Natural killer cell (primary cell): ENCODE measurements at places on chromosomes 5 and 9. TPM values are rescaled to one million over a fixed set of nuclear protein-coding genes. Genes with fewer than 3 reads are reported as not detected.

DNA sequence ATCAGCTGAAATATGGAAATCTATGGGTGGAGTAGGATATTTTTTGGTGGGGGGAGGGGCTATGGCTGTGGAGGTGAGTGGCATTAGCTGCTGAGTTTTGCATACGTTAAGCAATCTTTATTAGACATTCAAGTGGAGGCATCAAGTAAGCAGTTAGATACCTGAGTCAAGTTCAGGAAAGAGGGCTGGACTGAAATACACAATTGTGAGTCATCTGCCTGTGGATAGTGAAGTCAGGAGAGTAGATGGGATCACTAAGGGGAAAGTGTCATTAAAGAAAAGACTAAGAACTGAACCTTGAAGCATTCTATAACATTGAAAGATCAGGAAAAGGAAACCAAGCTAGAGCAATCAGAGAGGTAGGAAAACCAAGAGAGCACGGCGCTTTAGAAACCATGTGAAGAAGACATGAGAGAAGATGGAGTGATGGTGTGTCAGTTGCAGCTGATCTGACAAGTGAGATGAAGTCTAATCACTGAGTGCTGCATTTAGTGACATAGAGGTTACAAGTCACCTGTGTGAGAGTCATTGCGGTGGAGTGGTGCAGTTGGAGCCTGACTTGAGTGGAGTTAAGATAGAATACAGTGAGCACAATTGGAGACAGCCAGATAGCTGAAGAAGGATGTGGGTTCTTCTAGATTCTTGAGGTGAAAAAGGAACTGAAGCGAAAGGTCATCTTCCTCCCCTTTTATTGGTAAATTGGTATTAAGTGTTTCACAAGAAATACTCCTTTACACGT lies 88.7 kb downstream of the PIP5K1B start:
- H3K27ac ChIP-seq: no peak overlapping the region
- no peaks in the 10 kb centered on the region for H3K27me3 ChIP-seq
- H3K4me3 ChIP-seq: no peak overlapping the region
- no peak for DNase-seq
- H3K4me1 ChIP-seq: no peaks in the 10 kb centered on the region

DNA sequence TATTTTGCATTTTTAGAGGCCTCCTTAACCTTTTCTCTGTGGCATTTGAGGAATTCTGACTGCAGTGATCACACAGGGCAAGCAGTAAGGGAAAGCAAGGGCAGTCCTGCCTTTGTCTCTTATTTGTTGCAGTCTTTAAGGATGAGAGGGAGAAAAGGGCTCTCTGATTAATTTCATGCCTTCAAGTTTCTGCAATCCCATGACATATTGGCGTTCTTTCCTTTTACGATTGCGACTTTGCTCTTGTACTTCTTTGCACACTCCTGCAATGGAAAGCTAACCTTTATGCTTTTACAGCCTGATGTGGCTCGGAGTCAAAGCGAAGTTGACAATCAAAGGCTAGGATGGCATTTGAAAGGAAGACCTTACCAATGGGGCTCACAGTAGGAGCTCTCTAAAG lies 698.4 kb downstream of the DNAH5 start:
- no peak for DNase-seq
- H3K4me3 ChIP-seq: no peak overlapping the region
- no peak overlapping the region for H3K27ac ChIP-seq
- no peaks in the 10 kb centered on the region for H3K27me3 ChIP-seq
- no peaks in the 10 kb centered on the region for H3K4me1 ChIP-seq

The ZNF483 gene
- 7.4 TPM for total RNA-seq

- no peak overlapping the region for H3K27ac ChIP-seq
- no peak overlapping the region for H3K4me3 ChIP-seq
- DNase-seq: no peak
Observed at GRCh38 chr5:84647581-84647980, 262.9 kb upstream of the EDIL3 start.

DNA sequence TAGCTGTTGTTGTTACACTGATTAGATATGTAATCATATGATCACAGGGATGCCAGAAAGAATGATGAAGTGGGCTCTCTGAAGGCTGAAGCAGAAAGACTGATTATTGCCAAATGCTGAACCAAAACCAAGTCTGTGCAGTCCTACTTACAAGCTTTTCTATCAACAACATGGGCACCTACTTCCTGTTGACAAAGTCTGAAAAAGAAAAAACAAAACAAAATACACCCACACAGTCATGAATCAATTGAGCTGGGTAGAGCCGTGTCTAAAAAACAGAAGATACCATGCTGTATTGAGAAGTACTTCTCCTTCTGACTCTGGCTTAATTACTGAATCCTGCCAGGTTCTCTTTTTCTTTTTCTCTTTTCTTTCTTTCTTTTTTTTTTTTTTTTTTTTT lies 363.4 kb downstream of the RAB3C start:
- no peak overlapping the region for H3K27ac ChIP-seq
- H3K36me3 ChIP-seq: no peaks in the 10 kb centered on the region
- H3K4me3 ChIP-seq: no peak overlapping the region
- H3K27me3 ChIP-seq: no peaks in the 10 kb centered on the region
- no peaks in the 10 kb centered on the region for H3K4me1 ChIP-seq
- no peak for DNase-seq

The RMI1 gene
- total RNA-seq: 3.0 TPM

- no peaks in the 10 kb centered on the region for H3K4me1 ChIP-seq
- no peak overlapping the region for H3K27ac ChIP-seq
- H3K36me3 ChIP-seq: no peaks in the 10 kb centered on the region
- no peaks in the 10 kb centered on the region for H3K27me3 ChIP-seq
Observed at GRCh38 chr9:98652302-98652701, 56.4 kb downstream of the GABBR2 start.

The OBP2B gene
- total RNA-seq: not detected

DNA sequence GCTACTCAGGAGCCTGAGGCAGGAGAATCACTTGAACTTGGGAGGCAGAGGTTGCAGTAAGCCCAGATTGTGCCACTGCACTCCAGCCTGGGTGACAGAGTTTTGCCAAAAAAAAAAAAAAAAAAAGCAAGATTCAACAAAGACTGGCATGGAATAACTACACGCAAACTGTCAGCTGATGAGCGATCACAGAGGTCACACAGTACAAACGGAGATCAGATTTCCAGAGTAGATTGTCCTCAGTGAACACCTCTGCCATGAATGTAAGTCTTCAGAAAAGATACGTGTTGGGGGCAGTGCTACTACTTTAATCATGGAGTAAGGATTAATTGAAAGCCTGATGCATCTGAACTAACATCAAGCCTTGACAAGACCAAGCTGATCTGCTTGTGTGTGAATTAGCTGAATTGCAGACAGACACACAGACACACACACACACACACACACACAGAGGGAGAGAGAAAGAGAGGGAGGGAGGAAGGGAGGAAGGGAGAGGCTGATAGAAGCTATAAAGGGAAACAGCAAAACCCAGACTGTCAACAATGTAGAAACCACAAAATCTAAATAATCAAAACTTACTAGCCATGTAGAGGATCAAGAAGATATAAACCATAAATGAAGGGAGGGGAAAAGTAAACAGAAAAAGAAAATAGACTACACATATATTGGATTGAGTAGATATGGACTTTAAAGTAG lies 222.9 kb upstream of the ZNF462 start:
- H3K27ac ChIP-seq: no peak overlapping the region
- H3K4me1 ChIP-seq: no peaks in the 10 kb centered on the region
- H3K27me3 ChIP-seq: no peaks in the 10 kb centered on the region

The SMIM27 gene
- 17.7 TPM for total RNA-seq

The CMYA5 gene
- 0.93 TPM for total RNA-seq

GRCh38 chr5:54895816-54896341 lies 89.5 kb downstream of the ESM1 start:
- peaks cover 2% of the 10 kb centered on the region for H3K27me3 ChIP-seq
- no peaks in the 10 kb centered on the region for H3K36me3 ChIP-seq
- no peaks in the 10 kb centered on the region for H3K4me1 ChIP-seq
- no peak overlapping the region for H3K4me3 ChIP-seq
- DNase-seq: no peak

- no peak overlapping the region for H3K4me3 ChIP-seq
- H3K27me3 ChIP-seq: no peaks in the 10 kb centered on the region
Observed at GRCh38 chr5:163916376-163916775, 411.0 kb downstream of the MAT2B start.

The CDKN2A gene
- 3.5 TPM for total RNA-seq

The TMC1 gene
- not detected for total RNA-seq

The SLC36A3 gene
- not detected for total RNA-seq

- no peak overlapping the region for H3K4me3 ChIP-seq
- no peaks in the 10 kb centered on the region for H3K27me3 ChIP-seq
- DNase-seq: no peak
- peaks cover 20% of the 10 kb centered on the region for H3K4me1 ChIP-seq
Observed at GRCh38 chr5:10704949-10705621, 55.9 kb downstream of the DAP start.

The NME5 gene
- not detected for total RNA-seq

- no peaks in the 10 kb centered on the region for H3K27me3 ChIP-seq
- no peaks in the 10 kb centered on the region for H3K4me1 ChIP-seq
- no peak overlapping the region for H3K27ac ChIP-seq
- DNase-seq: no peak
- no peaks in the 10 kb centered on the region for H3K36me3 ChIP-seq
Observed at GRCh38 chr5:60340326-60340725, 359.6 kb downstream of the DEPDC1B start.

GRCh38 chr5:147234239-147234824 lies 494 bp upstream of the STK32A start:
- no peak overlapping the region for H3K27ac ChIP-seq
- H3K4me1 ChIP-seq: peaks cover 7% of the 10 kb centered on the region
- no peaks in the 10 kb centered on the region for H3K36me3 ChIP-seq
- no peak for DNase-seq
- no peak overlapping the region for H3K4me3 ChIP-seq
- peaks cover 13% of the 10 kb centered on the region for H3K27me3 ChIP-seq

DNA sequence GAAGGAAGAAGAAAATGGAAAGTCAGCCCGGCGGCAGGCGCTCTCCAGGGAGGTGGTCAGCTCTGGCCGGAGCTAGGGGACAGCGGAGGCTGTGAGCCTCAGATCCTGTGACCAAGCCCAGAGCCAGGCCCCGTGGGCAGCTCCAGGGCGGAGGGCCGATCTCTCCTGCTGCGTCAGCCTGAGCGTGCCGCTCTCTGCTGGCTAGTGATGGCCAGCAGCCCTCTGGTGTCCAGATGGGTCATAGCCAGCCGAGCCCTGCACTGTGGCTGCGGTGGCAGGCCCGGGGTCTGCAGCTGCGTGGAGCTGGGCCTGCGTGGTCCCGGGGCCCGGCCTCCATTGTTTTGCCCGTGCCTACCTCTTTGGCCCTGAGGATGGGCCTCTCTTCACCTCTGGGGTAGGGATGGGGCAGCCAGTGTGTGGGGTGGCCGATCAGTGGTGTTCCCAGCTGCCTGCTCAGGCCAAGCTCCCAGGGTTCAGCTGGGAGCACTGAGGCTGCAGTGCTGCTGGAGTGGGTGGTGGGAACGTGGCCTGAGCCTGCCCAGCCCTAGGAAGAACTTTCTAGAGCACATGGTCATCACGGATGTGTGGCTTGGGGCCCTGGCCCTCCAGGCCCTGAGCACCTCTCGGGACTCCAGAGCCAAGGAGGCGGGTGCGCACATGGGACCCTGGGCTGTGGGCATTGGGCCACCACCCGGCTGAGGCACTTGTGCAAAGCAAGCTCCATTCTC lies 17.1 kb upstream of the NRARP start:
- no peak overlapping the region for H3K4me3 ChIP-seq
- peaks cover 5% of the 10 kb centered on the region for H3K27me3 ChIP-seq
- no peak for DNase-seq
- no peak overlapping the region for H3K27ac ChIP-seq
- peaks cover 34% of the 10 kb centered on the region for H3K4me1 ChIP-seq

GRCh38 chr9:127664678-127665507 lies 41.9 kb upstream of the CFAP157 start:
- no peak for DNase-seq
- no peaks in the 10 kb centered on the region for H3K36me3 ChIP-seq
- no peak overlapping the region for H3K4me3 ChIP-seq
- no peak overlapping the region for H3K27ac ChIP-seq
- H3K27me3 ChIP-seq: no peaks in the 10 kb centered on the region

- no peak for DNase-seq
- H3K27ac ChIP-seq: no peak overlapping the region
- H3K4me1 ChIP-seq: peaks cover 3% of the 10 kb centered on the region
- no peak overlapping the region for H3K4me3 ChIP-seq
- H3K27me3 ChIP-seq: no peaks in the 10 kb centered on the region
Observed at GRCh38 chr5:135135530-135136226, 101.7 kb upstream of the PITX1 start.

DNA sequence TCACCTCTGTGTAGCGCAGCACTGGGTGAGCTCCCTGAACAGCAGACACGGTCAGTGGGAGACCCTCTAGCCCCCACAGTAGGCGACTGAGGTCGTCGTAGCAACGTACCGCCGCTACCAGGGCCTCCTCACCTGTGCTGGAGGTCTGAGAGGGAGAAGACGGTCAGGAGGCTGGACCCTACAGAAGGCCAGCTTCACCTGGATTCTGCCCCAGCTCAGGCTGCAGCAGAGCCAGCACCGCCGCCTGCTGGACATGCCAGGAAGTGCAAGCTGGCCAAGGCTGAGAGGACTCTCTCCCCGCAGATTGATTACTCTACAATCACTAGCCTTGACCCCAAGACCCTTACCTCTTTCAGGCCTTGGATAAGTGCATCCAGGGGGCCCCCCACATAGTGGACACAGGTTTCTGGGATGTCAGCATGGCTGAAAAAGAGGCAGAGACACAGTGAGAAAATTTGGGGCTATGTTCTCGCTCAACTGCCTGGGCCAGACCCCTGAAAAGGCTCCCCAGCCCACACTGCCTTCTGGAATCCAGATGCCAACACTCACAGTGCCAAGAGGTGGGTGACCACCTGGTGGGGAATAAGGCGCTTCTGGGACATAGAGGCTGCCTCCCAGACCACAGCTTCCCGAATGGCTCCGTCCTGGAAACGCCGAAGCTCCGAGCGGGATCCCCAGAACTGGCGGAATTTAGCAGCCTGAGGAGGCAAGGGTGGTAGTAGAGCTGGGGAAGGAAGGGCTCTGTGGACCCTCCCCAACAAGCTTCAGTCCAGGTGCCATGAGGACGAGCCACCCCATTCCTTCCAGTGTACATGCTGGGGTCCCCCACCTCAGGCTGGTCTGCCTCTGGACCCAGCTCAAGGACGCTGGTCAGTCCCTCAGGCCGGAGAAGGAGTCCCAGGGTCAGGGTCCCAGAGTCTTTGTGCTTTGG lies 6.9 kb downstream of the NOL6 start:
- no peak overlapping the region for H3K4me3 ChIP-seq
- peak; percentile 58 for DNase-seq
- H3K27me3 ChIP-seq: no peaks in the 10 kb centered on the region
- peaks cover 92% of the 10 kb centered on the region for H3K36me3 ChIP-seq
- H3K27ac ChIP-seq: no peak overlapping the region

DNA sequence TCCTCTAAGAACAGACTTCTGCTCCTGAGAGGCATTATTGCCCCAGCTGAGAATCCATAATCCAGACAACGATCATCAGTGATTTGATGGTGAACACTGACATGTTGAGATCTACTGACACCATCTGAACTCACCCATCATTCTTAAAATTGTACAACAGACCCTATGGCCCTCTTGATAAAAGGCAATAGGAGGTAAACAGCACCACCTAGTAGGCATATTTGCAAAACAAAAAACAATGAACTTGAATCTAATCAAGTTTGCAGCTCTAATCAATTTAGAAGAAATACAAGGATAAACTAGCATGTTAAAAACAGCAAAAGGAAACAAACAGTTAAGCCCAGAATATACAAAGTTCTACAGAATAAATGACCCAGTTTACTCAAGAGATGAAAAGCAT lies 89.6 kb downstream of the SFXN1 start:
- no peak overlapping the region for H3K27ac ChIP-seq
- H3K4me1 ChIP-seq: no peaks in the 10 kb centered on the region
- no peak for DNase-seq
- no peak overlapping the region for H3K4me3 ChIP-seq
- H3K36me3 ChIP-seq: no peaks in the 10 kb centered on the region

- no peak overlapping the region for H3K4me3 ChIP-seq
- H3K36me3 ChIP-seq: no peaks in the 10 kb centered on the region
- no peaks in the 10 kb centered on the region for H3K27me3 ChIP-seq
- H3K4me1 ChIP-seq: peaks cover 6% of the 10 kb centered on the region
Observed at GRCh38 chr9:79663878-79664277, 92.1 kb downstream of the TLE4 start.

The PRUNE2 gene
- not detected for total RNA-seq
